RWPE2 (cell line): ENCODE measurements at places on chromosomes 6 and 20.

GRCh38 chr20:17843246-17844132 lies 125.1 kb downstream of the SNX5 start:
- H3K27ac ChIP-seq: peak overlapping the region; percentile 85
- H3K4me3 ChIP-seq: no peak overlapping the region
- H3K36me3 ChIP-seq: no peaks in the 10 kb centered on the region
- no peaks in the 10 kb centered on the region for H3K27me3 ChIP-seq

DNA sequence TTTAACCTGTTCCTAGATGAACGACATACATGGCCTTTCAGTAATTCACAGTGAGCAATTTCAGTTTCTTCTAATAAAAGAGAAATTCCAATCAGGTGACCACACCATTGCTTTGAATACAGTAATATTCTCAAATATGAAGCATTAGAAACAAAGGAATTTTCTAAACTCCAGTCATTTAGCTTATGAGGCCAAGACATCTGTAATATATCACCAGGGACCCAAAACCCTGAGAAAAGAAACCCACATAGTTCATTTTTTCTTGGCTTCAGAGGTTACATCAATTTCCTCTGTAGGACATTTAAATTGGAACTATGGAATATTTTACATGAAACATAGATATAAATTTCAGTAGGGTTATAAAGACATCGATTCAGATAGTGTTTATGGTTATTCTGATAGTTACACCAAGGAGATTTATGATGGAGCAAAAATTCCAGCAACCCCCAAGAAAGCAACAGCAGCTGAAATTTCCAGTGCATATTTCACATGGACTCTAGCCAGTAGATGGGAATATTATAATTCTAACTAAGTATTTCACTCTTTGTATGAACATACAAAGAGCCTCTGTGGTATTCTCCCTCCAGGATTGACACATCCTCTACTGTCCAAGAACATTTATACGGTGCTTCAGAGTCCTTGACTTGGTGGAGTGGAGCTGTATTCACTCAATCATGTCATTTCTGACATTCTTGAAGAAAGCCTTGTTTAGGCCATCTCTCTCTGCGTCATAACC lies 82.9 kb downstream of the ADGRG6 start:
- H3K4me1 ChIP-seq: peaks cover 37% of the 10 kb centered on the region
- no peaks in the 10 kb centered on the region for H3K27me3 ChIP-seq
- no peak overlapping the region for H3K4me3 ChIP-seq
- H3K36me3 ChIP-seq: peaks cover 43% of the 10 kb centered on the region

GRCh38 chr20:2451939-2452732 lies 18.5 kb downstream of the SNRPB start:
- no peak overlapping the region for H3K27ac ChIP-seq
- no peaks in the 10 kb centered on the region for H3K27me3 ChIP-seq
- DNase-seq: no peak
- H3K4me1 ChIP-seq: no peaks in the 10 kb centered on the region
- no peaks in the 10 kb centered on the region for H3K36me3 ChIP-seq
- no peak overlapping the region for H3K4me3 ChIP-seq

DNA sequence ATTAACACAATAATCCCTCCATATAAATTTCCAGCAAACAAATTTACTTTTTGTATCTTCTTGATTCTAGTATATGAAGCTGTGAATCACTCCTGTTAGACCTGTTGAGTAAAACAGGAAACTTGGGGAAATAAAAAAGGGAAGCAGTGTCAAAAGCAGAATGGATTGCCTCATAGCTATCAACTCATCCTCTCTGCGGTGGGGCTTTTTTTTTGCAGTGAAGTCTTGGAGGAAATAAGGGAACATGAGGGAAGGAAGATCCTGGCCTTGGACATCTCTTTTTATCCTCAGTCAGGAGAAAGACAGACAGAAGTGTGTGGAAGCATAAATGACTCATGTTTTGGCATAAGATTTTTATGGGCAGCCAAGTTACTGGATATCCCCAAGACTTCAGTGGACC lies 332.5 kb downstream of the TFAP2A start:
- no peak for DNase-seq
- H3K4me1 ChIP-seq: peaks cover 33% of the 10 kb centered on the region
- H3K27me3 ChIP-seq: no peaks in the 10 kb centered on the region
- H3K4me3 ChIP-seq: no peak overlapping the region

- no peaks in the 10 kb centered on the region for H3K27me3 ChIP-seq
- no peak for DNase-seq
- no peaks in the 10 kb centered on the region for H3K36me3 ChIP-seq
- no peak overlapping the region for H3K4me3 ChIP-seq
- H3K27ac ChIP-seq: no peak overlapping the region
- H3K4me1 ChIP-seq: no peaks in the 10 kb centered on the region
Observed at GRCh38 chr6:112031960-112032359, 21.9 kb upstream of the CCN6 start.

DNA sequence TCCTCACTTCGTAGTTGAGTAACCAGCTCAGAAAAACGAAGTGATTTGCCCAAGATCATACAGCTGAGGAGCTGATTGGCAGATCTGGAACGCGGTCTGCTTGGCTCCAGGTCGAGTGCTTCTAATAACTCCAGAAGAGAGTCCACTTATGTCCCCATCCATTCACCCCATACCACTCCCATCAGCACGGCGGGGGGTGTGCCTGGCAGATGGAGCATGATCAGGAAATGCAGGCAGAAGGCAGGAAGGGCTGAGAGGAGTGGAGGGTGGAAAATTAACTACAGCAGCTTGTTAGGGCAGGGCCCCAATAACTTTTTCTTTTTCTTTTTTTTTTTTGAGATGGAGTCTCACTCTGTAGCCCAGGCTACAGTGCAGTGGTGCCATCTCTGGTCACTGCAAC lies 15.0 kb downstream of the FITM2 start:
- no peaks in the 10 kb centered on the region for H3K4me1 ChIP-seq
- no peak overlapping the region for H3K4me3 ChIP-seq
- H3K36me3 ChIP-seq: no peaks in the 10 kb centered on the region
- H3K27ac ChIP-seq: no peak overlapping the region
- no peak for DNase-seq
- H3K27me3 ChIP-seq: no peaks in the 10 kb centered on the region

DNA sequence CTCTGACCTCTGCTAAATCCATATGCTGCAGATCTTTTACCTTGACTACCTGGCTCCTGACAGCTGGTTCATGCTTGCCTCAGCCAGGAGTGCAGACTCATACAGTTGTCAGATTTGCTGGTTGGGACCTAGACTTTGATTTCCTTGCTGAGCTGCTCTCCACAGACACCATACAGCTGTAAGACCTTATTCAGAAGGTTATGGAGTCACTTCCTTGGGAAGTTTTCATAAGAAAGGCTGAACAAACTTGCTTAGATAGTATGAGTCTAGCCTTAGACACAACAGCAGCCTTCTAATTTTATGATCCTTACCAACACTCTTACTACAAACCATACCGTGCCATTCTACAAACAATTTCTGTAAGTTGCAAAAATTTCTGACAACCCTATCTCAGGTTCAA lies 102.9 kb downstream of the EDN1 start:
- H3K27me3 ChIP-seq: no peaks in the 10 kb centered on the region
- H3K36me3 ChIP-seq: no peaks in the 10 kb centered on the region
- no peak overlapping the region for H3K4me3 ChIP-seq
- H3K4me1 ChIP-seq: no peaks in the 10 kb centered on the region

- H3K36me3 ChIP-seq: no peaks in the 10 kb centered on the region
- no peak for DNase-seq
- peaks cover 20% of the 10 kb centered on the region for H3K4me1 ChIP-seq
- H3K27ac ChIP-seq: peak overlapping the region; percentile 81
Observed at GRCh38 chr20:8855315-8855714, 213.6 kb upstream of the PLCB4 start.

- peaks cover 6% of the 10 kb centered on the region for H3K4me1 ChIP-seq
- no peak overlapping the region for H3K27ac ChIP-seq
- no peak overlapping the region for H3K4me3 ChIP-seq
- no peak for DNase-seq
- H3K36me3 ChIP-seq: no peaks in the 10 kb centered on the region
- H3K27me3 ChIP-seq: no peaks in the 10 kb centered on the region
Observed at GRCh38 chr6:12506159-12506558, 210.4 kb upstream of the PHACTR1 start.

GRCh38 chr6:8006208-8006607 lies 58.0 kb downstream of the BLOC1S5 start:
- no peaks in the 10 kb centered on the region for H3K4me1 ChIP-seq
- DNase-seq: no peak
- H3K4me3 ChIP-seq: no peak overlapping the region
- H3K36me3 ChIP-seq: no peaks in the 10 kb centered on the region
- H3K27me3 ChIP-seq: no peaks in the 10 kb centered on the region
- H3K27ac ChIP-seq: no peak overlapping the region

- H3K4me3 ChIP-seq: no peak overlapping the region
- no peak overlapping the region for H3K27ac ChIP-seq
- H3K36me3 ChIP-seq: no peaks in the 10 kb centered on the region
- no peaks in the 10 kb centered on the region for H3K4me1 ChIP-seq
- DNase-seq: no peak
Observed at GRCh38 chr6:27679308-27679963, 206.5 kb upstream of the ZNF184 start.

DNA sequence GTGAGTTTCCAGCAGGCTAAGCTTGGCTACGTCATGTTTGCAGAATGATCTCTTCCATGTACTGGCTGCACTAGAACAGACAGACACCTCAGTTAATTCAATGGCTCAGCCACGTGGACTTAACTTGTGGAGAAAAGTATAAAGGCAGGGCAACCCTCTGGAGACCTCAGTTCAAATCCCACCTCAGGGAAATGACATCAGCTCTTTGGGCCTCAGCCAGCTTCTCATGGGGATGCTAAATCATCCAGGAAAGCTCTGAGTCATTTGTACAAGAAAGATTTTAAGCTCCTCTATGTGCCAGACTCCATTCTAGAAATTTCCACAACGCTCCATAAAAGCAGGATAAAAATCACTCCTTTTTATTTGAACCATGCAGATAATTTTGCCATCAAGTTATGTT lies 128.5 kb upstream of the SALL4 start:
- H3K27me3 ChIP-seq: no peaks in the 10 kb centered on the region
- no peak for DNase-seq
- H3K36me3 ChIP-seq: no peaks in the 10 kb centered on the region
- no peak overlapping the region for H3K4me3 ChIP-seq
- H3K4me1 ChIP-seq: peaks cover 39% of the 10 kb centered on the region
- H3K27ac ChIP-seq: peak overlapping the region; percentile 1

DNA sequence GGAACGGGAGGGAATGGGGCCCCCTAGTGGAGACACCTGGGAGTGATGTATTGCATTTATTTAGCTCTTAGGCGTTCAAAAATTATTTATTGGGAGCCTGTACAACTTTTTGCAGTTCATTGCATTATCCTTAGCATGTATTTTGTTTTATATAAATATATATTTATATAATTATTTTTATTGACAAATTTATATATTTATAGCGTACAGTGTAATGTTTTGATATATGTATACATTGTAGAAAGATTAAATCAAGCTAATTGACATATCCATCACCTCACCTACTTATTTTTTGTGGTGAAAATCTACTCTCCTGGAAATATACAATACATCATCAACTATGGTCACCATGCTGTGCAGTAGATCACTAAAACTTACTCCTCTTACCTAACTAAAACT lies 975 bp downstream of the SIRT5 start:
- no peaks in the 10 kb centered on the region for H3K4me1 ChIP-seq
- peaks cover 12% of the 10 kb centered on the region for H3K36me3 ChIP-seq
- DNase-seq: no peak
- no peaks in the 10 kb centered on the region for H3K27me3 ChIP-seq

DNA sequence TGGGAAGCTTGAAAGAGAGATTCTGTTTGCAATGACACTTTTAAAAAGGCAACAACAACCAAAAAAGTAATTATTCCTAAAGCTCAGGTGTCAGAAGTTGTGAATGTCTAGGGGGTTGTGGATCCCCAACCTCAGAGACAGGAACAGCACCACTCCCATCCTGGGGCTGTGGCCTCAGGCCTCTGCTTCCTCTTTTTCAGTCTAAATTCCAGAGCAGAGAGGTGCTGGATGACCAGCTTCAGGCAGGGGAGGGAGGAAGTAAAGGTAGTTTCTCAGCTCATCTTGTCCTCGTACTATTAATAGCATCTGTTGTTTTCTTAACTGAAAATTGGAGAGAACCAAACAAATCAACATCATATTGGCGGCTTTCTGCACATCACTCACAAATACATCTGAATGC lies 8.3 kb downstream of the NT5E start:
- peaks cover 74% of the 10 kb centered on the region for H3K4me1 ChIP-seq
- no peaks in the 10 kb centered on the region for H3K27me3 ChIP-seq
- H3K27ac ChIP-seq: peak overlapping the region; percentile 99
- no peak for DNase-seq
- no peak overlapping the region for H3K4me3 ChIP-seq
- H3K36me3 ChIP-seq: peaks cover 11% of the 10 kb centered on the region

- H3K4me1 ChIP-seq: no peaks in the 10 kb centered on the region
- H3K27ac ChIP-seq: no peak overlapping the region
Observed at GRCh38 chr6:39102071-39102820, 12.7 kb downstream of the SAYSD1 start.

GRCh38 chr6:161439093-161439492 lies 165.2 kb upstream of the AGPAT4 start:
- no peaks in the 10 kb centered on the region for H3K36me3 ChIP-seq
- H3K27me3 ChIP-seq: no peaks in the 10 kb centered on the region
- DNase-seq: peak; percentile 85
- peaks cover 41% of the 10 kb centered on the region for H3K4me1 ChIP-seq
- H3K4me3 ChIP-seq: no peak overlapping the region
- peak overlapping the region; percentile 93 for H3K27ac ChIP-seq

GRCh38 chr20:63552481-63553249 lies 1.3 kb upstream of the FNDC11 start:
- no peaks in the 10 kb centered on the region for H3K27me3 ChIP-seq
- peak overlapping the region; percentile 58 for H3K27ac ChIP-seq
- H3K36me3 ChIP-seq: no peaks in the 10 kb centered on the region
- DNase-seq: peak; percentile 85
- H3K4me1 ChIP-seq: peaks cover 13% of the 10 kb centered on the region

GRCh38 chr6:17036065-17036393 lies 65.8 kb upstream of the STMND1 start:
- no peak overlapping the region for H3K27ac ChIP-seq
- no peaks in the 10 kb centered on the region for H3K27me3 ChIP-seq
- H3K4me3 ChIP-seq: no peak overlapping the region

GRCh38 chr6:5747379-5747778 lies 259.3 kb downstream of the NRN1 start:
- H3K36me3 ChIP-seq: no peaks in the 10 kb centered on the region
- H3K27me3 ChIP-seq: no peaks in the 10 kb centered on the region
- H3K4me3 ChIP-seq: no peak overlapping the region
- DNase-seq: no peak

DNA sequence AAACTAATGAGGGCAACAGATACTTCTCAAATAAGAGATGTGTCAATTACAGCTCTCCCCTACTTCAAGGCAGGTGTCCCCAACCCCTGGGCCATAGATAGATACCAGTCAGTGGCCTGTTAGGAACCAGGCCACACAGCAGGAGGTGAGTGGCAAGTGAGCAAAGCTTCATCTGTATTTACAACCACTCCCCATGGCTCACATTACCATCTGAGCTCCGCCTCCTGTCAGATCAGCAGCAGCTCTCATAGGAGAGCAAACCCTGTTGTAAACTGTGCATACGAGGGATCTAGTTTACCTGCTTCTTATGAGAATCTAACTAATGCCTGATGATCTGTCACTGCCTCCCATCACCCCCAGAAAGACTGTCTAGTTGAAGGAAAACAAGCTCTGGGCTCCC lies 422.1 kb downstream of the GJA1 start:
- no peaks in the 10 kb centered on the region for H3K27me3 ChIP-seq
- no peaks in the 10 kb centered on the region for H3K36me3 ChIP-seq
- no peaks in the 10 kb centered on the region for H3K4me1 ChIP-seq
- DNase-seq: no peak
- H3K27ac ChIP-seq: no peak overlapping the region
- H3K4me3 ChIP-seq: no peak overlapping the region
